ENCODE measurements at places on chromosomes 1 and 21.

GRCh38 chr1:211708006-211708405 lies 32.6 kb upstream of the NEK2 start:
- DNase-seq: no peak

DNA sequence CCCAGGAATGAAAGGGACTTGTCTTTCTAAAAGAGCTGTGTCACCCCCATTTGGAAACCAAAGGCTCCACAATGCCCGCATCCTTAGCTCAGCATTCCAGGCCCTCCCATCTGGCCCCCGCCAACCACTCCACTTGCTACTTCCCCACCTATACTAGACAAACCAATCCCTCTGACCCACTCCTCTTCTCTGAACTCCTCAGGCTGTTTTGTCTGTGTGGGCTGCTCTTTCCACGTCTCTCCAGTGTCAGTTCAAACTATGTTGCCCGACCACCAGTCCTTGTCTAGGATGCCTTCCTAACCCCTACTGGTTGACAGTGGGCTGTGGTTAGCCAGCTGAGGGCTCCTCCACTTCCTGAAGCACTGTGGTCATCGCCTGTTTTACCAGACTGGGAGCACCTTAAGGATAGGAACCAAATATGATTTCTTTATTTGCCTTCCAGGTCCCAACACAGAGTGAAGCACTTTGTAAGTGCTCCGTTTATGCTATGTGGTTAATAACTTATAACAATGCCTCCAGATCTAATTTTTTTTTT lies 8.1 kb upstream of the COA7 start:
- no peak for DNase-seq

DNA sequence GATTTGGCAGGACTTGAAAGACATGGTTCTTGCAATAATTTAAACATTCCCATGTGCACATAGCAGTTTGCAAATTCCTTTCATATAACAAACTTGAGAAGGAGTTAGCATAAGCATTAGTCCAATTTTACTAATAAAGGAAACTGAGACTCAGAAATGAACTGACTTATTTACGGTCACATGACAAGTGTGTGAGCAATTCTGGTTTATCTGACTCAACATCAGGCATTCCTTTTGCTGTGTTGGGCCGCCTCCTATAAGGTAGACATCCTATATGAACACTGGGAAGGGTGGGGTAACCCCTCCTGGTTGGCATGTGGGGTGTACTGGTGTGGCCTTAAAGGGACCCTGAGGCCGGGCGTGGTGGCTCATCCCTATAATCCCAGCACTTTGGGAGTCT lies 8.5 kb upstream of the CPT2 start:
- no peak for DNase-seq

- no peak for DNase-seq
Measured at GRCh38 chr1:102954576-102954975, 153.7 kb downstream of the COL11A1 start.

GRCh38 chr1:245153081-245153551 lies 1.7 kb upstream of the KIF26B start:
- peak; percentile 21 for DNase-seq

DNA sequence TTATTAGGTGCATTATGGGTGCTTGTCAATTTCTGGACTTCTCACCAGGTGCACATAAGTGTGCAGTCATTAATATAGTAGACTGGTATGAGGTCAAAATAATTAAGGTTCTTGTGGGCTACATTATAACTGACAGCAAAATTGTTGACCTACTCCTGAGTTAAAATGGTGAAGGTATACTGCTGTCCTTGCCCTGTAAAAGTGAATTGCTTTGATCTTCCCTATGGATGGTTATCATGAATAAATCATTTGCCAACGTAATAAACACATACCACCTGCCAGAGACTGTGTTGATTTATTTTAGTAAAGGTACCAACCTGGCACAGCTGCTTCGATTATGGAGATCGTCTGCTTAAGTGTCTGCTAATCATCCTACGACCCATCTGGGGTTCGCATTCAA lies 201.6 kb upstream of the KCNK2 start:
- no peak for DNase-seq

- DNase-seq: no peak
Measured at GRCh38 chr1:234851450-234852438, 241.8 kb upstream of the IRF2BP2 start.

- DNase-seq: no peak
Measured at GRCh38 chr21:45454926-45455673, 50.1 kb downstream of the COL18A1 start.

GRCh38 chr1:167291539-167292185 lies 71.0 kb downstream of the POU2F1 start:
- DNase-seq: no peak

- no peak for DNase-seq
Measured at GRCh38 chr1:241838897-241839296, 9.1 kb upstream of the EXO1 start.

DNA sequence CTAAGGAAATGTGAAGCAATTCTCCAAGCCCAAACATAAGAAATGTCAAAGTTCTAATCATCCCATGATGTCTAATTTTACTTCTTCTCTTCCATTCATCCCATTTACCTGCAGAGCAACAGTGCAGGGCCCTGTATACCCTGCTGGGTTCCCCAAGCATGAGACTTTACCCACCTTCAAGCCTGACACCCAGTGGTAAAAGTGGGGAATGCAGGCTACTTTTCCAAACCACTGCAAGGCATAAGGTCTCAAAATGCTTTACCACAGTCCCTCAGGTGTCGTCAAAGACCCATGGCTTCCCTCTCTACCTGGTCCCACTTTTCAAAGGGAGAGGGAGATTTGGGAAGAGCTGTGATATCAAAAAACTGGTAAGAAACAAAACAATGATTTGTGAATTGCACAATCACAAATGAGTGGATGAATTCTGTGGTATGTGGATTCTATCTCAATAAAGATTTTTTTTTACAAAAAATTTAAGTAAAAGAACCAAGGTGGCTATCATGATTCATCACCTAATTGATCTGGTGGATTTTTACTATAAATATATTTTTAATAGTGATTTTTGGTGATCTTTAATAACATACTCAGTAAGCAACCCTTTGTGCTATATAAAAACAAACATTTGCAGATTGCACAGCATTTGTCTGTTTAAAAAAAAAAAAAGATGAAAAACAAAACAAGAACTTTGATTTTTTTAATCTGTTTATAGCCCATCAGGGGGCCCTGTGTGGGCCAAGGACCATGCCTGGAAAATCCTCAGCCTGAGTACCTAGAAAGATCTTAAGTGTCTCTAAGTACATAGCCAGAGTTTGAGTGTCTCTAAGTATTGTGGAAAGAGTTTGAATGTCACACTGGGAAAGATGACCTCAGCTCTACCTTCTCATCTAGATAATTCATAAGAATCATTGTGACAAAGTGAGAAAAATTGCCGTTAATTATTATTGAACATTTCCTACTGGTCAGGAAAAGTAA lies 73.1 kb upstream of the GJB5 start:
- no peak for DNase-seq

DNA sequence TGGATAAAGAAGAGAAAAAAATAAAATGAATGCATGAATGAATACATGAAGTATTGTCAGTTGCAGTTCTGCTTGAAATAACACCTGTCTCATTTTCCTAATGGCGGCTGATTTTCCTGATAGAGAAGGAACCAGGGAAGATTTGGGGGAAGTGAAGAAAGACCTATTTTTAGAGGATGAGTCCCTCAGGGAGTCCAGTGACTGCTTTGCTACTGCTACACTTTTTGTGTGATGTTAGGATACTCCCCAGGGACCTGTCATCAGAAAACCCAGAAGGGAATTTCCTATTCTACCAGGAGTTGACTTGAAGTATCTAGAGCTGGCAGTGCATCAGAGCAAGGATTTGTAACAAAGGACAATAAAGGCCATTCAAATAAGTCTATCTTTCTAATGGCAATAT lies 114.8 kb downstream of the MAB21L3 start:
- DNase-seq: no peak

DNA sequence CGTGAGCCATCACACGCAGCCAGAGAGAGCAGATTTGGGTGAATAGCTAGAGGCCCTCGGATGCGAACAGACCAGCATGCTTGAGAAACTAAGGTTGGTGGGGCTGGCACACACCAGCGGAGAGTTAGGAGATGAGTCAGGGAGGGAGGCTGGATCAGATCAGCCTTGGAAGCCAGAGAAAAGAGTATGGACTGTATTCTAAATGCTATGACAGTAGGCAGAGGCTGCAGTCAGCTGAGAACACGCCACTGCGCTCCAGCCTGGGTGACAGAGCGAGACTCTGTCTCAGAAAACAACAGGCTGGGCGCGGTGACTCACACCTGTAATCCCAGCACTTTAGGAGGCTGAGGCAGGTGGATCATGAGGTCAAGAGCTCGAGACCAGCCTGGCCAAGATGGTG lies 4.0 kb upstream of the PLEKHM2 start:
- DNase-seq: no peak

DNA sequence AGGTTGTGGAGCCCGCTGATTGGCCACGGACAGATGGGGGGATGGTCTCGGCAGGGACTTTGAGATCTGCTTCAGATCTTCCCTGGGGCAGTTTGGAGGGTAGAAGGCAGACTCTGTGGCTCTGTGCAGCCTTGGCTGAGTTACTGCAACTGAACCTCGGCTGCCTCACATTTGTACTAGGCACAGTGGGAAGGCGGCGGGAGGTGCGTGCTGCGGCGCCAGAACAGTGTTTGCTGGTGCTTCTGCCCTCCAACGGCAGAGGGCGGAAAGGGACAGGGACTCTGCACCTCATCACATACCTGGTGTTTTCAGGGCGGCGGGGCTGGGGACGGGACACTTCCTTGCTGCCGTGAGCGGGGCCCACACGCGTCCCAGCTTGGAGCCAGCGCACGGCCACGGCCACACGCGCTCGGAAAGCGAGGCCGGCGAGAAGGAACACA lies 26.2 kb downstream of the SLC66A1 start:
- no peak for DNase-seq

DNA sequence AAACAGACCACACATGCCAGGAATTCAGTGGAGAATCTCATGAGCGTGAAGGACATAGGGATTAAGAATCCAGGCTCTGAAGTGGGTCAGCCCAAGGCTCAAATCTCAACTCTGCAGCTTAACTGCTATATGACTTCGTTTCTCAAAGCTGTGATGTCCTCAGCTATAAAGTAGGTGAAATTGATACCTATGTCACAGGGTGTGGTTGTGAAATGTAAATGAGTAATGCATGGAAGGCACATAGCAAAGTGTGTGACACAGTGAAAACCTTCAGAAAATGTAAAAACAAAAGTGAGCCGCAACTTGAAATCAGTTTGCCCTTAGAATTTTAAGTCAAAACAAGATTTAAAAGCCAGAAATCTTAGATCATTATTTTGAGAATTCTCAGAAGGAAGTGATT lies 145.7 kb upstream of the PRMT6 start:
- no peak for DNase-seq

DNA sequence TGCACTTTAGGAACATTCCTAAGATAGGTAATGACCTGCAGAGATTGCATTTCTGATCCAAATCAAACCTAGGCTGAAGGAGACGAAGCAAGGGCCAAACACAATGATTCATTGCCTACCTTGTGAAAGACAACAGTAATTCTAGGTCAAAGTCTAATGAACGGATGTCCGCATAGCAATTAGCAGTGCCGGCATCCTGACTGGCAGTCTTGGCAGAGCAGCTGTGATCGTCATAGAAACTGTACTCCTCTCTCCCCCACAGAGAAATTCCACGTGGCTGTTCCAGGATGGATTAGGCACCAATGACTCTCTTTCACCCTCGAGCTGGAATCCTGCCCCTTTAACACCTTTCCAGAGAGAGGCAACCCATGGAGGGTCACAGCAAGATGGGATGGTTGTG lies 28.9 kb upstream of the VAV3 start:
- DNase-seq: no peak

DNA sequence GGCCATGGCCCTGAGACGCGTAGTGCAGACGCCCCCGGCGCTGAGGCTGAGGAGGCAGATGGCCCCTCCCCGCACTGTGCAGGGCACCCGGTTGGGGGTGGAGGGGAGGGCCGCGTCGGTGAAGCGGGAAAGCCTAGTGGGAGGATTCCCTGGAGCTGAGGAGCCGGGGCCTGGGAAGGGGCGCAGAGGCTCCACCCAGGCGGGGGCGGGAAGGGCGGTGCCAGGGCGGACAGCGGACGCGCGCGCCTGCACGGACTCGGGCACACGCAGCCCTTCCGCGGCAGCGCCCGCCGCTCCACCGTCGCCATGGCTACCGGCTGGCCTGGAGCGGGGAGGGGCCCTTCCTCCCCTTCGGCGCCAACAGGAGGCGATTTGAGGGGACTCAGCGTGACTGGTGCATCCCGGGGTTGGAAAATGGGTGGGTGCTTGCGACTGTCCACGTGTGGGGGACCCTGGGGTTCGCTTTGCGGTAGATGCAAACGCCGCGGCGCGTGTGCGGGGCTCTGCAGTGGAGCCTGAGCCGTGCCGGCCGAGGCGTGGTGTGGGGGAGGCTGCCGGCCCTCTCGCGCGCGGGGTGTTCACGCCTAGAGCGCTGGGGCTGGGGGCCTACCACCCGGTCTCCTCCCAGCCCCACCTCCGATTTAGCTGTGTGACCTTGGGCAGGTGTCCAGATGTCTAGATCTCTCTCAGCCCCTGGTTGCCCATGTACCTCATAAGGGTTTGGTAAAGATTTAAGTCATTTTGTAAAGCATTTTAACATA lies 35.1 kb downstream of the PTPRF start:
- DNase-seq: no peak

DNA sequence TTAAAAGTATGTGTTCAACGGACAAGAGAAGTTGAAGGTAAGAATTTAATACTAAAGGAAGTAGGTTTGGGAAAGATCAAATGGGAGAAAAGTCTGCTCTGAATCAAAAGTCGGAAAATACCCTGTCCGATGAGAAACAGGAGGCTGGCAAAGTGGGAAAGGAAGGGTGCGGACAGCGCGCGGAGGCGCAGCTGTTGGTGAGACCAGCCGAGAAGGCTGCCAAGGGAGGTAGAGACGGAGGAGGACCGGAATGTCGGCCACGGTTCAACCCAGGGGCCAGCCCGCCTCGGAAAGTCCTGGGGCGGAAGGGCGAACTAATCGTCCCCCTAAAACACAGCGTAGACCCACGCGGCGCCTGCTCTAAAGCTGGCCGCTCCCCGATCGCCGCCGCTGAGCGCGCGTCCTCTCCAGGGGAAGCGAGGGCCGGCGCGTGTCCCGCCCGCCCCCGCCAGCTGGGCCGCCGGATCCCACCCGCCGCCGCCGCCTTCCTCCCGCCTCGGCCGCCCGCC lies 639 bp upstream of the SPATA1 start:
- no peak for DNase-seq

- DNase-seq: no peak
Measured at GRCh38 chr1:232477728-232478127, 152.2 kb downstream of the SIPA1L2 start.

DNA sequence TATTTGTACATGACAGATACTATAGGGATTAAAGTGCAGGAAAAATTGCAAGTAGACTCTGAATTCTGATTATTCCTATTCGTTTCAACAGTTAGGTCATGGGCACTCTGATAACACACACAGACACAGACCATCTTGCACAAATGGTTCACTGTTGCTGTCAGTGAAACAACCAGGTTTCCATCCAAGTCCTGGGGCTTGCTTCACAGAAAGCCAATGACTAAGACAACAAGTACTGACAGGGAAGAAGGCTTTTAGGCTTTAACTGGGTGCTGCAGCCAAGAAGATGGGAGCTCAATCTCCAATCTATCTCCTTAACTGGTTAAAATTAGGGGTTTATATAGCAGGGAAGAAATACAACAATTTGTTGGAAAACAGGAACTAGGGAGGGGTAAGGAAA lies 57.6 kb downstream of the RIMS3 start:
- no peak for DNase-seq

- no peak for DNase-seq
Measured at GRCh38 chr1:156416993-156417392, 48.0 kb downstream of the RHBG start.

GRCh38 chr1:36971852-36972618 lies 62.3 kb downstream of the GRIK3 start:
- no peak for DNase-seq

- no peak for DNase-seq
Measured at GRCh38 chr1:232786845-232787455, 18.3 kb upstream of the MAP10 start.

Data from activated T-helper 1 cell treated with anti-CD3 and anti-CD28 coated beads, Interleukin-2, amount 50 U/mL, for 16 hours (primary cell).